ENCODE measurements at places on chromosomes 4 and X.

GRCh38 chr4:47484168-47484567 lies 907 bp upstream of the ATP10D start:
- no peak for DNase-seq

GRCh38 chr4:11470438-11471045 lies 41.8 kb upstream of the HS3ST1 start:
- DNase-seq, result no peak

- DNase-seq, result peak; percentile 34
Measured at GRCh38 chr4:184978211-184978610, 40.1 kb upstream of the HELT start.

DNA sequence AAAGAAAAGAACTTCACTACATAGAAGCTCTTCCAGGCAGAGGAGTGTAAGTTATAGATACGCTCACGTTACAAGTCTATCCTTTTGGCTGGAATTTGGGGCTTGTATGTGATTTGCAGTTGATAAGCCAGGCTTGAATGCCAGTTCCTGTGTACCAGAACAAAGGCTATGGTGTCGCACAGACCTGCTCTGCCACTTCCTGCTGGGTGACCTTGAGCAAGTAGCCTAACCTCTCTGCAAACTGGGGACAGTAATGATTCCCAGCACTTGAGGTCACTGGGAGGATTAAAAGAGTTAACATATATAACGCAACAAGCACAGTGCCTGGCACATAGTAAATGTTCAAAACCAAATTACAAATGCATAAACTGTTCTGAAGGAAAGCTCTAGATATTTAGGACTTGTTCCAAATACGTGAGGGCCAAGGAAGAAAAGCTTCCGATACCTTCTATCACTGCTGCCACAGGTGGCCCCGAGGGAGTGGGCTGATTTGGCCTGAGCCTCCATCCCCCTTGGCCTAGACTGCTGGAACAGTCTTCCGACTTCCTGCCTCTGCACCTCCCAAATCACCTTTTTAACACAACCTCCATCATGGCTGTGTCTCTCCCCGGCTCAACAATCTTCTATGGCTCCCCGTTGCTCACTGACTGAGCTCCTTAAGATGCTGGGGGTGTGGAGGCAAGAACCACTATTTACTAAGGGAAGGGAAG lies 1.3 kb upstream of the SOWAHD start:
- DNase-seq, result peak; percentile 26

- no peak for DNase-seq
Measured at GRCh38 chr4:126458993-126459392, 1144.2 kb downstream of the FAT4 start.

DNA sequence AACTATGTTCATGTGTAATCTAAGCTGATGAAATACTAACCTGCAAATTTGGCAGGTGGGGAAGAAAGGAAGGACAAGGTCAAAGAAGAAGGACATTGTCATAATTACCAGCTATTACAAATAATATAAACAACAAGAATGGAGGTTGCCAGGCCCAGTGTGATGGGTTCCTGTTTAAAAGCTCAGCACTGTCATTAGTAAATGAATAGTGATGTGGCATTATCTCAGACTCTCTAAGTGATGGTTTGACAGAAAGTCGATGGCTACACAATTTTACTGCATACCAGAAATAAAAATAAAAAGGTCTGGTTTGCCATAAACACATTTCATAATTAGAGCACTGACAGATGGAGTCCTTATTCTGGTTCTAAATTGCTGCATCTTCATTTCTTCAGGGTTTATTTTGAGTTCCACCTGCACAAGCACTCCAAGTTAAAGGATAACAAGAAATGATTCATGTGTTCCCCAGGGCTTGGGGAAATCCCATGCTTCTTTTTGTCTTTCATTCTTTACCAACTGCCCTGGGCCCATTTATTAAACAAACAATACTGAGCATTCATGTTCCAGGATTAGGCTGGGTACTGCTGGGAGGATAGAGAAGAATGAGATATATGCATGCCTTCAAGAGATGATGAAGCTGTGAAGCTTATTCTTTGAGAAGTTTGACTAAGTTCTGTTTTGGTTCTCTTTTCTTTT lies 367.8 kb upstream of the RASGEF1B start:
- no peak for DNase-seq

DNA sequence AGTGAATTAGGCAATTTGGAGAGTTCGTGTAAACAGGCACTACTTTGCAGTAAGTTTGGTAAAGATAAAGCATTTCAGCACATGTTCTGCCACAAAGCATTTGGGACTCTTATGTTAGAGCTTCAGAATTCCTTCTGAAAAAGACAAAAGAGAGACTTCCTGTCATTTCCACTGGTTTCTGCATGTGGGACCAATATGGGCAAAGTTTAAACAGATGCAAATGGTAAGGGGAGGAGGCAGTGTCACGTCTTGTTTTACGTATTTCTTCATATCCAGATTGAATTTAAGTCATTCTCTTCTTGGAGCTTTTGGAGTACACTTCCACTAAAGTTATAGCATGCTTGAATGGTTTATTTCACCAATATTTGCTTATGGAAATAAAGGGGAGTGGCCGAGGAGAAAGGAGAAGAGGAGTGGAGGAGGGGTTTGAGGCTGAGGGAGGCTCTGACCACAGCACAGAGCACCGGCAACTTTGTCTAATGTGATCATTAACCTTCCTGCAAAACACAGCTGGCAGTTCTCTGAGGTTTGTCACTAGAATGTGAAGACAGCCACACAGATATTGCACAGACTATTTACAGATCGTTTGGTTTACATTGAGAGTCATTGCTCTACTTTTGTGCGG lies at the start of gene APELA:
TSS of gene APELA (plus strand) at position 479 of the 625 bp plus-strand sequence. CDS start 154 bp downstream, outside the sequence.
- DNase-seq, result no peak

DNA sequence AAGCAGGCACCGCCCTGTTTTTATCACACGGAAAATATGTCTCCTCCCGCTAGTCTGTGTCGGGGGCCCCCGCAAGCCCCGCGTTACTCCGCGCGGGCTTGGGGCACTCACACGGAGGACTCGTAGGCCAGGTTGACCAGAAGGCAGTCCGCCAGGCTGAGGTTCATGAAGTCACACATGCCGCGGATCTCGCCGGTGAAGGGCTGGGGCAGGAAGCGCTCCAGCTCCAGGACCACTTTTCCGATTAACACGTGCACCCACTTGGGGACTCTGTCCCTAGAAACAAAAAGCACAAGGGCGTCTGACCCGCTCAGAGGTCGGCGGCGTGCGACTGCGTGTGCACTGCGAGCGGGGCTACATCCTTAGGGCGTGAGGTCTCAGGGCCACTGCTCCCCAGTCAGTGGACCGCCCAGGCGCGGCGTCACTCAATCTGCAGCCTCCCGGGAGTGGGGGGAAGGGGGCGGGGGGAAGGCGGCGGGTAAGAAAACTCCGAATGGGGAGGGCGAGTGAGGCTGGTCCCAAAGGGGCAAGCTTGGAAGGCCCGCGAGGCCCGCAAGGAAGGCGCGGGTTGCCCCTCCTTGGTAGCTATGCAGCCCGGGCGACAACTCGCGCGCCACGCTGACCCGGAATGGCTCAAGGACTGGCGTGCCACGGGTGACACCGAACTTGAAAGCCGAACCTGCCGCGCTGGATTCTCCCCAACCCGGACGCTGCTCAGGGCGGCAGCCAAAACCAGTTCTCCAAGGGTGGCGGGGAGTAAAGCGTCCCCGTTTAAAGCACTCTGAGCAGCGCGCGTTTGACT lies 722 bp downstream of the NAAA start:
- peak; percentile 70 for DNase-seq

GRCh38 chr4:10608501-10609219 lies 75.9 kb downstream of the CLNK start:
- DNase-seq, result no peak

GRCh38 chr4:78565971-78566372 lies 14.4 kb downstream of the ANXA3 start:
- no peak for DNase-seq

Data from body of pancreas (tissue), 4 donors.